Spleen (tissue), 13 donors: ENCODE measurements at places on chromosomes 16 and 17. TPM values are rescaled to one million over a fixed set of nuclear protein-coding genes. Genes with fewer than 3 reads are reported as not detected.
A peak's percentile ranks its signal among the peaks of the same experiment; 100 is the strongest.

WNK4 gene
- total RNA-seq = not detected

JPT1 gene
- total RNA-seq = 47.1 TPM

- H3K36me3 ChIP-seq = no peaks in the 10 kb centered on the region
- H3K4me3 ChIP-seq = no peak overlapping the region
- H3K4me1 ChIP-seq = peaks cover 29% of the 10 kb centered on the region
- no peak overlapping the region for H3K27ac ChIP-seq
Observed at GRCh38 chr17:67417507-67417906, 40.4 kb downstream of the PITPNC1 start.

DNA sequence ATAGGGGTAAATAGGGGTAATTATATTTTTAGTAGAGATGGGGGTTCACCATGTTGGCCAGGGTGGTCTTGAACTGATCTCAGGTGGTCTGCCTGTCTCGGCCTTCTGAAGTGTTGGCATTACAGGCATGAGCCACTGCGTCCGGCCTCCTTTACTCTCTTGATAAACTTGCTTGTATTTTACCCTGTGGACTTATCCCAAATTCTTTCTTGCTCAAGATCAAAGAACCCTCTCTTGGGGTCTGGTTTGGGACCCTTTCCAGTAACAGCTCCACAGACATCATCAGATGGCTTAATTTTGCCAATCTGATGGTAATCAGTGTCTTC is 5.6 kb upstream of the C1QTNF1 start:
- peaks cover 32% of the 10 kb centered on the region for H3K4me1 ChIP-seq
- no peak overlapping the region for H3K4me3 ChIP-seq
- DNase-seq = no peak
- H3K36me3 ChIP-seq = no peaks in the 10 kb centered on the region

DNA sequence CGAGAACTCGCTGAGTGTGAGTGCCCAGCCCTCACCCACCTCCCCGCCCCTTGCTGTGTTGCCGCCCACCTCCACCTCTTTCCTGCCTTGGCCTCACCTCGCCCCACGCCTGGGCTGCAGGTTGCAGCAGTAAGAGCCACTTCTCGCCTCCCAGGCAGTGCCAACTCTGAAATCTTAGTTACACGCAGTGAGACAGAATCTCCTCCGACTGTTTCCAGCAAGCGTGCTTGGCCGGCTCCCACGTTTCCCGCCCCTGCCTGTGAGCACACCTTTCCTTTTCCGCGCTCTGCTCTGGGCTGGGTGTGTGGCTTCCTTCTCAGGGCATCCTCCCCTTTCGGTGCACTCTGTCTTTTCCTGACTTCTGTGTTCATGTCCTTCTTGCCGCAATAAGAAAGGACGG is 5.7 kb downstream of the ENGASE start:
- peak; percentile 32 for DNase-seq
- no peak overlapping the region for H3K4me3 ChIP-seq
- H3K27me3 ChIP-seq = no peaks in the 10 kb centered on the region
- peaks cover 18% of the 10 kb centered on the region for H3K4me1 ChIP-seq
- no peaks in the 10 kb centered on the region for H3K36me3 ChIP-seq

DLX3 gene
- not detected for total RNA-seq

ZFP3 gene
- 9.0 TPM for total RNA-seq

TCAP gene
- total RNA-seq = 3.1 TPM

GRCh38 chr16:86380030-86380429 is 130.3 kb upstream of the FOXF1 start:
- H3K27ac ChIP-seq = no peak overlapping the region
- peaks cover 6% of the 10 kb centered on the region for H3K4me1 ChIP-seq
- no peaks in the 10 kb centered on the region for H3K36me3 ChIP-seq
- no peaks in the 10 kb centered on the region for H3K27me3 ChIP-seq
- DNase-seq = no peak

GRCh38 chr17:33647956-33648355 is 354.9 kb upstream of the ASIC2 start:
- H3K4me1 ChIP-seq = no peaks in the 10 kb centered on the region
- H3K27ac ChIP-seq = no peak overlapping the region
- no peak for DNase-seq
- peaks cover 11% of the 10 kb centered on the region for H3K27me3 ChIP-seq
- no peaks in the 10 kb centered on the region for H3K36me3 ChIP-seq

DNA sequence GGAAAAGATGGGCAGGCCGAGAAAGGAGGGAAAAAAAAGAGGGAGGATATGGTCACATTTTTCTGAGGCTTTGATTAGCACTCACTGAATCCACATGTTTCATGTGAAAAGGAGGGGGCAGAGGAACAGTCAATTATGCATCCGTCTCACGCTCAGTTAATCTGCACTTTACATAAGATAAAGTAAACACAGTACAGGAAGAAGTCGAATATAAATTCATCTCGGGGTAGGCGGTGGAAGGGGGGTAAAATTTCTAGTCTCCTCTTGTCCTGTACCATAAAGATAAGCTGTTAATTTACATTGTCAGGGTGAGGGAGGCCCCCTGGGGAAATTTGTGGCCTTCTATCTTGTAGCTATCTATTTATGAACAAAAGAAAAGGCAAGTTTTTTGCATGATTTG is 73.1 kb upstream of the CES5A start:
- no peak overlapping the region for H3K27ac ChIP-seq
- no peak overlapping the region for H3K4me3 ChIP-seq

GNGT2 gene
- total RNA-seq = 17.8 TPM

COX6A2 gene
- not detected for total RNA-seq

HOXB1 gene
- total RNA-seq = not detected

OTOP2 gene
- total RNA-seq = not detected

GRCh38 chr17:59631276-59631675 is 11.6 kb downstream of the CLTC start:
- H3K4me1 ChIP-seq = peaks cover 68% of the 10 kb centered on the region
- H3K4me3 ChIP-seq = no peak overlapping the region
- H3K36me3 ChIP-seq = no peaks in the 10 kb centered on the region
- no peak for DNase-seq

PSMD12 gene
- total RNA-seq = 36.5 TPM

TM4SF5 gene
- not detected for total RNA-seq

EPX gene
- 1.2 TPM for total RNA-seq

GRCh38 chr16:28078261-28078660 is 14.7 kb upstream of the GSG1L start:
- no peaks in the 10 kb centered on the region for H3K4me1 ChIP-seq
- no peaks in the 10 kb centered on the region for H3K36me3 ChIP-seq
- H3K27me3 ChIP-seq = no peaks in the 10 kb centered on the region
- H3K4me3 ChIP-seq = no peak overlapping the region
- DNase-seq = no peak
- no peak overlapping the region for H3K27ac ChIP-seq

DNA sequence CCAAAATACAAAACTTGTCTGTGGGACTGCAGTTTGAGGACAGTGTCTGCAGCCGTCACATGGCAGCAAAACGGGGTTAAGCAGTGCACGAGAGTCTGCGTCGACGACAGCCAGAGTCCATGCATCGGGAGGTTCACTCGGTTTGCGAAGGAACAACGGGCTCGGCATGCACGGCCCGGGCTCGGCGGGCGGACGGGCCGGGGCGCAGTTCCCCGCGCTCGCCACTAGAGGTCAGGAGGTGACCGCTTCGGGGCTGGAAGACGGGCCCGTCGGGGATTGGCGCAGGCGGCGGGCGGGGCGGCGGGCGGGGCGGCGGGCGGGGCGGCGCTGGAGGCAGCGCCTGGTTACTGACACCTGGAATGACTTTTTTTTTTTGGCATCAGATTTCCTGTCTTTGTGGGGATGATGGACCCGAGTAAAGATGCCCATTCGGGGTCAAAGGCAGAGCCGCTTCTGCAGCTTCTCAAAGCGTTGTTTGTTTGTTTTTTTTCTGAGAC is 6.5 kb downstream of the SCGB1C2 start:
- no peaks in the 10 kb centered on the region for H3K27me3 ChIP-seq
- H3K27ac ChIP-seq = no peak overlapping the region
